ENCODE measurements at places on chromosomes 6 and 20. TPM values are rescaled to one million over a fixed set of nuclear protein-coding genes. Genes with fewer than 3 reads are reported as not detected.

- H3K27ac ChIP-seq = no peak overlapping the region
- no peaks in the 10 kb centered on the region for H3K36me3 ChIP-seq
- DNase-seq = no peak
- H3K4me3 ChIP-seq = no peak overlapping the region
- H3K27me3 ChIP-seq = no peaks in the 10 kb centered on the region
These were observed 50.6 kb upstream of the COL9A1 start for GRCh38 chr6:70353448-70353847.

The CDK5RAP1 gene
- total RNA-seq = 66.4 TPM

The FAM210B gene
- total RNA-seq = 25.4 TPM

The OPRM1 gene
- not detected for total RNA-seq

The CST11 gene
- not detected for total RNA-seq

All from H9 (cell line).